Head of caudate nucleus (tissue), 42 donors: ENCODE measurements at places on chromosomes 1 and 21.
A peak's percentile ranks its signal among the peaks of the same experiment; 100 is the strongest.

DNA sequence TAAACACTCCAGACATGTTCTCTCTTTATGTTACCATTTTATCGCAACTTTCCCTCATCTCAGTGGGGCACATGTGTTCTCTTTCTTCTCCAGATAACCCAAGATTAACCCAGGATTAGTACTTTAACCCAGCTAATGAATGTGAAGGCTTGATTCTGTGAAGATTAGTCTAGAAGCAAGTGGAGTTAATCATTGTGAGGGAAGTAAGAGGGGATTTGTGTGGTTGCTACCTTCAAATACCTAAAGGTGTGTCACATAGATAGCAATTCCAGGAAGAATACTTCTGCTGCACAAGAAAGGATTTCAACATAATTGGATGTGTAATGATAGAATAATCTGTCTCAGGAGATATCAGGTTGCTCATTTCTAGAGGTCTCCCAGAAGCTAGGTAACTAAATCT is 327.1 kb downstream of the PBX1 start:
- DNase-seq = no peak

DNA sequence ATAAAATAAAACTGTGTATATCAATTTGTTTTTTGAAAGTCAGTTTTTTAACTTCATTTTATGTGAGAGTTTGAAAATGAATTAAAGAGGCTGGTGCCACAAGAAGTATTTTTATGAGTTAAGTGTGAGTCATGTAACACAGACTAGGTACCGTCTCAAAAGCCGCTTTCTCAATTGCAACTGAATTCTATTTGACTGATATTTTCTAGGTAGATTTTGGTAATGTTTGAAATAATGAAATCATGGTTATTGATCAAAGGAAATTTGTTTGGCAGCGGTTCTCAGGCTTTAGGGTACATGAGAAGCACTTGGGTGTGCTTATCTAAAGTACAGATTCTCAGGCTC is 4.6 kb downstream of the SNX27 start:
- DNase-seq = no peak

DNA sequence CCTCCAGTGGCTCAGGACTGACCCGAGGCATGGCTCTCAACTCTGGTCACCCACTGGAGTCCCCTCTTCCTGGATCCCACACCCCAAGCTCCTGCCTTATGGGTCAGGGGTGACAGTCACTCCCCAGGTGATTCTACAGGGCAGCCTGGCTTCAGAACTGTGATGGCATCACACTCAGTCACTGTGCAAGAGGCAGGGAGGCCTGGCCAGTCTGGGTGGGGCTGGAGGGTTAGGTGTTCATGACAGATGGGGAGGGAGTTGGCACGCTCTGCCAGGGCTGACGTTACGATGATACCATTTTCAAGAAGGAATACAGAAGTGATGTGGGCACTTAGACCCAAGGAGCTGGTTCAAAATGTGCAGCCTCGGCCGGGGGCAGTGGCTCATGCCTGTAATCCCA is 25.2 kb upstream of the ABCG1 start:
- no peak for DNase-seq

- DNase-seq = no peak
Measured at GRCh38 chr1:1004420-1004779, 4.5 kb upstream of the HES4 start.

- no peak for DNase-seq
Measured at GRCh38 chr1:204623894-204624361, 61.6 kb downstream of the LRRN2 start.

- DNase-seq = peak; percentile 58
Measured at GRCh38 chr1:119713749-119714456, 2.2 kb downstream of the PHGDH start.

GRCh38 chr21:43361493-43362296 is 65.2 kb downstream of the SIK1 start:
- DNase-seq = no peak

- no peak for DNase-seq
Measured at GRCh38 chr1:237901299-237901934, 10.7 kb upstream of the ZP4 start.

DNA sequence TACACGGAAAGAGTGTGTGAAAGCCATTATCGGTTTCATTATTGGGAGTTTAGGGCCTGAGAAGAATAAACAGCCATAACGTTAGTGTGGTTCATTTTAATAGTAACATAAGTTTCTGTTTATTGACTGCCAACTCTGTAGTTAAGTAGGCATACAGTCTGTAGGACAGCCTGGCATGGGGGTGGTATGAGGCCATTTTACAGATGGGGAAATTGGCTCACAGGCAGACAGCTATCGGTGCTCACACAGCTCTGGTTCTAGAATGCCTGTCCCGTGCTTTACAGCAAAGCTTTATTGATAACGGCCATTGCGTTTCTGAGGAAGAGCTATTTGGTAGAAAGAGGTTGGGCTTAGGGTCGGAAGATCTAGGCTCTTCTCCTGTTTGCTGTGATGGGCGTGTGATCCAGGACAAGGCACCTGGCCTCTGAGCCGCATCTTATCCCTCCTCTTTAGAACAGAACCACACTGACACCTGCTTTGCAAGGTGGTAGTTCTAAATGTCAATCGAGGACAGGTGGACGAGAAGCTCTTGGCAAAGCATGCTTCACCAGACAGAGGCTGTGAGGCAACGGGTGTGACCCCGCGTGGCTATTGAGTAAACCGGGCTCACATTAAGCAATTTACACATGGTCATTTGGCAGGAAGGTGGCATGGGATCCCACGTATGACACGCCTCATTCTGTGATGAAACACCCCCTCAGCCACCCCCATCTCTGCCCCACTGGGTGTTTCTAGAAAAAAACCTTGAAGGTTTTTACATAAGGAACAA is 14.9 kb downstream of the ETS2 start:
- no peak for DNase-seq

GRCh38 chr1:218459878-218460711 is 115.0 kb downstream of the TGFB2 start:
- DNase-seq = peak; percentile 41

- no peak for DNase-seq
Measured at GRCh38 chr1:21876267-21876666, 60.8 kb downstream of the HSPG2 start.

DNA sequence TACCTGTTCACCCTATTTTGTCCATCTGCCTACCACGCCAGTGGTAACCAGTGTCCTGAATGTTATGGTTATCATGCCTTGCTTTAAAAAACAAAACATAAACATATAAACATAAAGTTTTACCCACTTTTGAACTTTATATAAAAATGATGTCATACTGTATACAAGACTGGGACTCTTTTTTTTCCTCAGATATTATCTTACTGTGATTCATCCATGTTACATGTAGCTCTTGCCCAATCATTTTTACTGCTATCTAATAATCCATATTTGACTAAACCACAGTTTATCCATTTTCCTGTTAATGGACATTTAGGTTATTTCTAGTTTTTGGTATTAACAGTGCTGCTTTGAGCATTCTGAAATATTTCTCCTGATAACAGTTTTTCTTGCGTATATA is 78.8 kb downstream of the GPR161 start:
- DNase-seq = no peak

GRCh38 chr21:43928222-43929125 is 63.5 kb downstream of the AGPAT3 start:
- no peak for DNase-seq

- no peak for DNase-seq
Measured at GRCh38 chr1:241612533-241613477, 27.4 kb downstream of the CHML start.

DNA sequence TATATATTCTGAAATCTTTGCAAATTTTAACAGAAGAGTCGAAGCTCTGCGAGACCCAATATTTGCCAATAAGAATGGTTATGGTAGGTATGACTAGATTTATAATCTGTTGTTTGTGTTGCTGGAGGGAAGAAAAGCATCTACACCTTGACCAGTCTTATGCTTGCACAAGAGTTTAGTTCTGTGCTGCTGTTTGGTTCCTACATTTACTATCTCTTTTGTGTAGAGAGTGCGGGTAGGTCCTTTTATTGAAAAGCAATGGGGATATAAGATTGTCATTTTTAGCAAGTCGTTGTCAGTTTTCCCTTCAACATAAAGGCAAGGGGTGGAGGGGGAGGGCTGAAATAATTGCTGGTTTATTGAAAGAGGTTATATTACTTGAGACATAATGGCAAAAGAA is 396 bp downstream of the ELAVL4 start:
- DNase-seq = no peak

DNA sequence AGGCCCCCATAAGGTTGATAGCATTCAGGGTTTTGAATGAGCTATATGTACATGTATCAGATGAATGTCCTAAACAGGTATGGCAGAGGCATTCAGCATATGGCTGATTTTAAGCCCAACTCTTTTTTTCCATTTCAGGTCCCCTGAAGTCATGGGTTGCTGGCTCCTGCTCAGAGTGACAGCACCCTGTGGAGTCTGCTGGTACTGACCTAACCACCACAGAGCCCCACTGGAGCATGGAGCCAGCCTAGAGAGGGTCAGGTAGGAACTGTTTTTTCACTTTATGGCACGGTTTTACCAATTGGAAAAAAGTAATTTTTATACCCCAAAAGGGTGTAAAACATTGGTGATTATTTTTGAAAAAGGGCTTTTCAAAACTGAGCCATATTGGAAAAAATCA is 82.5 kb upstream of the MPC2 start:
- DNase-seq = no peak

- no peak for DNase-seq
Measured at GRCh38 chr1:28751315-28752060, 14.7 kb downstream of the YTHDF2 start.

GRCh38 chr1:199784138-199784895 is 243.2 kb upstream of the NR5A2 start:
- no peak for DNase-seq

DNA sequence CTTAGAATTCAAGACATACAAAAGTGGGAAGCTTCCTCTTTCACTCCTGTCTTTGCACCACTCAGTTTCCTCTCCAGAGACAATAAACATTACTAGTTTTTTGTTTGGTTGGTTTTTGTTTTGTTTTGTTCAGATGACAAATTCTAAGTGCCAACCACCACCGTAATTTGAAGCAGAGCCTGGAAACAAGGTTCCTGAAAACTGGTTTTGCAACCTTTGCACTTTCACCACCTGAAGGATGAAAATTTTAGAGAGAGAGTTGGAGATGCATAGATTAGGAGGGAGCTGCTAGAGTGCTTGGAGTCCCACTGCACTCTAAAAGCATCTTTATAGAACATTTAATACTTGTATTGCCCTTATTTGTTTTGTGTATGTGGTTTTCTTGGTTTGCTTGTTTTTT is 20.2 kb upstream of the MGST3 start:
- no peak for DNase-seq

GRCh38 chr1:161985301-161985822 is 38.3 kb downstream of the OLFML2B start:
- DNase-seq = no peak

DNA sequence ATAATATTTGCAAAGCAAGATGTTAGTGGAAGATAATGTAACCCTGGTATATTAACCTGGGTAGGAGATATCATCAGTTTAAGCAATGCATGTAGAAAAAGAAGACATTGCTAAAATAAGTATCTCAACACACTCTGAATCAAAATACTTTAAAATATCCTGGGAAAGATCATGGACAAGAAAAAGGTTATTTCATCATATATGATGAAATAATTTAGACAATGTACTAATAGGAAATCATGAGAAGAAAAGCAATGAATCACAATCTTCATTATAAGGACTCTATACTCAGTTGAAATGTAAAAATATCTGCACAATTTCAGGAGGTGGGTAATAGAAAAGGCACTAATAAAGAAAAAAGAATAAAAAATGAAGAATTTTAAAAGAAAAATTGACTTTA is 158.8 kb downstream of the KCNT2 start:
- no peak for DNase-seq

GRCh38 chr1:224800486-224801119 is 128.9 kb upstream of the DNAH14 start:
- DNase-seq = no peak

- no peak for DNase-seq
Measured at GRCh38 chr1:87299661-87300060, 29.0 kb upstream of the LMO4 start.

DNA sequence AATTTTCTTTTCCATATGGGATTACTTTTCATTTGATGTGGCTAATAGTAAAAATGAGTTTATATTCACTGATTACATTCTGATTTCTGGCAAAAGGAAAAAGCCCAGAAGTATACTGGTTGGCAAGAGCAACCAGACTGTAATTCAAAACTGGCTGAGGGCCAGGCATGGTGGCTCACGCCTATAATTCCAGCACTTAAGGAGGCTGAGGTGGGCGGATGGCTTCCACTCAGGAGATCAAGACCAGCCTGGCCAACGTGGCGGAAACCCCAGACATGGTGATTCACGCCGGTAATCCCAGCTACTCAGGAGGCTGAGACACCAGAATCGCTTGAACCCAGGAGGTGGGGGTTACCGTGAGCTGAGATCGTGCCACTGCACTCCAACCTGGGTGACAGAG is 14.5 kb downstream of the SYT11 start:
- no peak for DNase-seq

DNA sequence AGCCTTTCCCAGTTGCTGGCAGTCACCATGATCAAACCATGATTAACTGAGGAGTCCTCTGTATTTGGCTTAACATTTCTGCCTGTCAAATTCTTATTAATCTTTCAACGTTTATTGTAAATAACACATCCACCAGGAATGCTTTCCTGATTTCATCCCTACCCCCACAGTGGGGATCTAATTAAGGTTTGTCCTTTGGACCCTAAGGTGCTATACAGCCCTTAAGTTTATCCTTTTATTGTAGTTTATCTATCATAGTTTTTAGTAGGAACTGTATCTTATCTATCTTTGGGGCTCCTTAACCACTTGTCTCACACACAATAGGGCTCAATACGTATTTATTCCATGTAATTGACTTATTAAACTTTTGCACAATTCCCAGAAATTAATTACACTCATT is 61.0 kb downstream of the SPATA46 start:
- no peak for DNase-seq

- no peak for DNase-seq
Measured at GRCh38 chr21:33359446-33359845, 34.7 kb downstream of the IFNAR1 start.

DNA sequence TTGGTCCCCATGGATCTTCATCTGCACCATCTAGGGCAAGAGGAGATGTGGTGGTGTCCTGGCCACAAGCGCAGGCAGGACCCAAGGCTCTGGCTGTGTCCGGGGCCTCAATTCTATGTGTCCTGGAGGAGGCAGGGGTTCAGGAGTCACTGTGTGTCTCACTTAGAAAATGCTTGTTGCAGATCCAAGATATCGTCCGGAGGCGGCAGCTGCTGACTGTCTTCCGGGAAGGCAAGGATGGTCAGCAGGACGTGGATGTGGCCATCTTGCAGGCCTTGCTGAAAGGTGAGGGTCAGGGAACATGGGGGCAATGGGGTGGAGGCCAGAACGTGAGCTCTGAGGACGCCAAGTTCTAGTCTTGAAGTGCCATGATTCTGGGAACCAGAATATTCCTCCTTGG is 29.1 kb downstream of the TRPM2 start:
- DNase-seq = no peak
